Fibroblast of pulmonary artery (primary cell): ENCODE measurements at places on chromosomes 13 and 19.

DNA sequence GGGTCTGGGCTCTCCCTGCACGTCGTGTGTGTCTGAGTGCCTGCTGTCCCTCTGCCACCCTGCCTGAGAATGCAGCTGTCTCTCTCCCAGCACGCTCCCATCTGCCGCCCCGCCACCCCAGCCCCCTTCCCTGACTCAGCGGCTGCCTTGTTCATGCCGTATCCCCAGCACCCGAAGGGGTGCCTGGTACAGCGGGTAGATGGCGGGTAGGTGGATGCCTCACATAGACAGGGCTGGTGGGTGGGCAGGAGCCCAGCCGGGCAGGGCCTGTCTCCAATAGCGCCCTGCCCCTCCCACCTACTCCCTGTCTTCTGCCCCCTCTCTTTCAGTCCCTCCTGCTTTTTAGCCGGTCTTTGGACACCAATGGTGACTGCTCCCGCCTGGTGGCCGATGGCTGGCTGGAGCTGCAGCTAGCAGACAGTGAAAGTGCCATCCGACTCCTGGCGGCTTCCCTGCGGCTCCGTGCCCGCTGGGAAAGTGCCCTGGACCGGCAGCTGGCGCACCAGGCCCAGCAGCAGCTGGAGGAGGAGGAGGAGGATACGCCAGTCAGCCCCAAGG, 30.3 kb downstream of the DHX34 start:
- DNase-seq, result no peak

- DNase-seq, result no peak
These were observed 4.4 kb downstream of the EFNB2 start for GRCh38 chr13:106530980-106531481.

DNA sequence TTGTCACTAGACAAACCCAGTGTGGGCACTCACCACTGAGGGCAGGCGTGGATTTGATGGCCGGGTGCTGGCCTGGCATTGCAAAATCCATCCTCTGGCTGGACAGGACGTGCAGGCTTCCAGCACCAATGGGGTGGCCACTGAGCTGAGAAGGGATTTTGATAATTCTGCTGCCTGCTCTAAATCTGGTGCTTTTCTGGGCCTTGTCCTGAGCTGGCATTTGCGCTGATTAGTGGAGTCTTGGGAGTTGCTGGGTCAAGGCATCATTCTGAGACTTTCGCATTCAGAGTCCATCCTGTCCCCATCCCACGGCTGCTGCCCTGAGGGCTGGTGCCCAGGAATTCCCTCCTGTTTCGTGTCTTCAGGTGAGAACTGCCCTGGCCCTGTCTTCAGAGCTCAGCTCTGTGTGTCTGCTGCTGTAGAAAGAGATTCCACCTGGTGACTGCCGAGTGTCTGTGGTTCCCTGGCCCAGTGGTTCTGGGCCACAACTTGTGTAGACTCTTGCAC, 65.9 kb upstream of the MCF2L start:
- DNase-seq, result no peak

GRCh38 chr19:58097781-58098681, at the start of gene ZSCAN18:
TSS of gene ZSCAN18 (minus strand) at chr19:58098231. CDS start at chr19:58090267, 7,964 bp downstream.
- DNase-seq, result peak; percentile 98

DNA sequence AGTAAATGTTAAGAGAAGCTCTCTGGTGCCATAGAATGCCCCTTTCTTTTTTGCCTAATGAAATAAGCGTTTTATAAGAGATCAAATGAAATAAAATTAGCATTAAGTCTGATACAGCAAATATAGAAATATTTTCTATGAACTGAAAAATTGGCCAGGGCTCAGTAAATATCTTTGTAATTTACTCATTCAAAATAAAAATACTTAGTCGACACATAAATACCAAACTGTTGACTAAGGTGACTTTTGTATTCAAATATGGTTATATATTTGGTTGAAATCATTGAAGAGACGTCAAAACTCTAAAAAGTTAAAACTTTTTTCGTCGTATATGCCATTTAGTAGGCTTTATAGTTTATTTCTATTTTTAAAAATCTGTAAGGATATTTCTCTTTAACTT, 25.6 kb downstream of the IPO5 start:
- DNase-seq, result peak; percentile 32

- DNase-seq, result peak; percentile 79
These were observed 18.3 kb downstream of the PABPC3 start for GRCh38 chr13:25114220-25114619.

DNA sequence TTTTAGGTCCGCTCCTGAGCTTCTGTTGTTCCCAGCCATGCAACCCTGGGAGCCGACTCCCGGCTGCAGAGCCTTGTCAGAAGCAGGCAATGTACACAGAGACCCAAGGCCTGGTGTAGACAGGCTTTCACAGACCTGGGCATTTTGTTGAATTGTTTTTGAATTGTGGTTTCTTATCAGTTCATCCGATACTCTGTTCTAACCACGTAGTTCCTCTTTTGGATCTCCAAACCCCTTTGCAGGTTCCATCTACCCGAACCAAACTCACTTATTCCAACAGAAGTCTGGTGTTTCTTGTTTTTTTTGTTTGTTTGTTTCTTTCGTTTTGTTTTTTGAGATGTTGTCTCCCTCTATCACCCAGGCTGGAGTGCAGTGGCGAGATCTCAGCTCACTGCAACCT, 6.3 kb upstream of the NLRP2 start:
- DNase-seq, result no peak

- DNase-seq, result no peak
These were observed 12.4 kb upstream of the JUND start for GRCh38 chr19:18293642-18294466.

DNA sequence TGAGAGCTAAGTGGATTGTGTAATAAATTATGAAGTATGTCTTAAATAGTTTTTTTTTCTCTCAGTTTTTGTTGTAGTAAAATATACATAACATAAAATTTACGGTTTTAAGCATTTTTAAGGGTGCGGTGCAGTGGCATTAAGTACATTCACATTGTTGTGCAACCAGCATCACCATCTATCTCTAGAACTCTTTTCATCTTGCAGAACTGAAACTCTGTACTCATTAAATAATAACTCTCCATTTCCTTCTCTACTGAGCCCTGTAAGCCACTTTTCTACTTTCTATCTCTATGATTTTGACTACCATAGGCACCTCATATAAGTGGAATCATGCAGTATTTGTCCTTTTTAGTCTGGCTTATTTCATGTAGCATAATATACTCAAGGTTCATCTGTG, 87.1 kb downstream of the GJA3 start:
- DNase-seq, result no peak

GRCh38 chr13:29581666-29582065, 13.8 kb downstream of the SLC7A1 start:
- no peak for DNase-seq

GRCh38 chr19:46515879-46516350, 20.2 kb upstream of the PNMA8B start:
- peak; percentile 59 for DNase-seq

GRCh38 chr19:42498169-42498757, 30.0 kb downstream of the CEACAM1 start:
- DNase-seq, result no peak

DNA sequence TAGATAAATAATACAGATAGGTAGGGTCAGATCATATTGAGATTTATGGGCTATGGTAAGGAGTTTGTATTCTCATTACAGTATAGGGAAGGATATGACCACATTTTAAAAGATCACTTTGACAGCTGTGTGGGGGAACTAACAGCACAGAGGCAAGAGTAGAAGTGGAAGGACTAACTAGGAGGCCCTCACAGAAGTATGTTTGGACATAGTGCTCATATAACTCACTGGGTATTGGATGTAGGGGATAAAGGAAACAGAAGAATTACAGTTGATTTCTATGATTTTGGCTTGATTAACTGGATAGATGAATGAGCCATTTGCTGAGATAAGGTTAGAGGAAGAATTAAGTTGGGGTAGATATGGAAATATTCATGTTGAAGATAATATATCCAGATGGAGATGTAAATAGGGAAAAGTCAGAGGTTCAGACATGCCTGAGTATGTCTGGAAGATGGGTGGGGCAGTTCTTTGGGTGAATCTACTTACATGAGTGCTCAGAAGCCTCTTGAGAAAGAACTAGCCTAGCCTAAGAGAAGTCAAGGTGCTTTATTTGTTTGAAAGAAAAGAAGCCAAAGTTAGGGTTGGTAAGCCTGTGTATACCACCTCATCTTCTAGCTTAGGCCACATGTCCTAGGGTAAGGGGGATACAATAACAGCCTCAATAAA, 133.4 kb downstream of the NDFIP2 start:
- DNase-seq, result no peak

GRCh38 chr13:74133657-74134201, 475 bp downstream of the KLF12 start:
- DNase-seq, result peak; percentile 96

DNA sequence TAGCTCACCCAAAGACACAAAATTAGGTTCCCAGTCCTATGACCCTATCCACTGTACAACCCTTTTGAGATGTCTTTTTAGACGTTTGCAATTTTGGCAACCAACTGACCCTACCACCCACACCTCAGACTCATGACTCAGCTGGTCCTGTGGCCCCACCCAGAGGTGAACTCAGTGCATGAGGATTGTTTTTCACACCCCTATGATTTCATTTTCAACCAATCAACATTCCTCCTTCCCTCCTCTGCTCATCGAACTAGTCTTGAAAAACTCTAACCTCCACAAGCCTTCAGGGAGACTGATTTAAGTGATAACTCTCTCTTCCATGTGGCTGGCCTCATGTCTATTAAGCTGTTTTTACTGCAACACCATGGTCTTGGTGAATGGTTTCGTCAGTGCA, 350.7 kb downstream of the UQCRFS1 start:
- DNase-seq, result no peak

DNA sequence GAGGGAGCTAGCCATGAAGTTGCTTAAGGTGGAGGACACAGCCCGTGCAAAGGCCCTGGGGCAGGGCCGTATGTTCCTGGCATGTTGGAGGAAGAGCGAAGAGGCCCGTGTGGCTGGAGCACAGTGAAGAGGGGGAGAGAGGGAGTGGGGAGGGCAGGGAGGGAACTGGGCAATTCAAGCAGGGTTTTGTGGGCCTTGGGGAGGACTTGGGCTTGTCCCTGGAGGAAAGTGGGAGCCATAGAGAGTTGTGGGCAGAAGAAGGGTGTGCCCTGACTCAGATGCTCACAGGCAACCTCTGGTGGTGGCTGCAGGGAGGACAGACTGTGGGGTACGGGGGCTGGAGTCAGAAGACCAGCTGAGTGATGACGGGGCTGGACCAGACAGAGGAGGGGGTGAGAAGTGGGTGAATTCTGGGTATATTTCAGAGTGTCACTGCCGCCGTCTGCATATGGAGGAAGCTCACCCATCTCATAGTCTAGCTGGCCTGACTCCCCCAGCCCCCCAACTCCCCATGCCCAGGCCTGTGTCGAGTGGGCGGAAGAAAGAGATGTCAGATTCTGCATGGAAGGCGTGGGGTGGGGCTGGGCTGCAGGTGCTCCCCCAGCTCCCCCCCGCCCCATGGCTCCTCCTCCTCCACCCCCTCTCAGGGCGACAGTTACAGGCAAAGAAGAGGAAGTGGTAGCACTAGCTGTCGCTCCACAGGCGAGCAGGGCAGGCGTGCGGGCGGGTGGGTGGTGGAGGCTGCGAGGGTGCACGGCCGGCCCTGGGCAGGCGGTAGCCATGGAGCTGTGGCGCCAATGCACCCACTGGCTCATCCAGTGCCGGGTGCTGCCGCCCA, at the start of gene VAV1:
Gene VAV1, plus strand, starts transcription at position 681 of the 838 bp plus-strand sequence. Its CDS starts 100 bp downstream, at position 781.
- no peak for DNase-seq

- DNase-seq, result no peak
These were observed 7.4 kb upstream of the ADGRE3 start for GRCh38 chr19:14682084-14682483.

- DNase-seq, result no peak
These were observed 40.9 kb downstream of the DEDD2 start for GRCh38 chr19:42176649-42176989.

DNA sequence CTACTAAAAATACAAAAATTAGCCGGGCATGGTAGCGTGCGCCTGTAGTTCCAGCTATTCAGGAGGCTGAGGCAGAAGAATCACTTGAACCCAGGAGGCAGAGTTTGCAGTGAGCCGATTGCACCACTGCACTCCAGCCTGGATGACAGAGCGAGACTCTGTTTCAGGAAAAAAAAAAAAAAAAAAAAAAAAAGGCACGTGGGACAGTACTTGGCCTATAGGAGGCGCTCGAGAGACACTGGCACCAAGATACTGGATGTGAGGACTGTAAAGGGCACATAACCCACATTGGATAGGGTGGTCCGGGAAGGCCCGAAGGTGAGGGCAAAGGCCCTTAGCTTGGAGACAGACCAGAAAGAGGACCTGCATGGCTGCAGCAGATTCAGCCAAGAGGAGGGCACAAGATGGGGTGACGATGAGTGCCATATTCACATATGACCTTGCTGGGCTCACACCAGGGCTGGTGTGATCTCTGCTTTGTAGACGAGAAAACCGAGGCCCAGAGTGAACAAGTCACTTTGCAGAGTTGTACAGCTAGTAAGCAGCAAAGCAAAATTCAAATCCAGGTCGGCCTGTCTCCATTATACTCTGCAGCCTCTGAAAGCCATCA, 89.4 kb downstream of the DPF1 start:
- peak; percentile 60 for DNase-seq

GRCh38 chr13:60944863-60945262, 470.8 kb downstream of the PCDH20 start:
- no peak for DNase-seq

DNA sequence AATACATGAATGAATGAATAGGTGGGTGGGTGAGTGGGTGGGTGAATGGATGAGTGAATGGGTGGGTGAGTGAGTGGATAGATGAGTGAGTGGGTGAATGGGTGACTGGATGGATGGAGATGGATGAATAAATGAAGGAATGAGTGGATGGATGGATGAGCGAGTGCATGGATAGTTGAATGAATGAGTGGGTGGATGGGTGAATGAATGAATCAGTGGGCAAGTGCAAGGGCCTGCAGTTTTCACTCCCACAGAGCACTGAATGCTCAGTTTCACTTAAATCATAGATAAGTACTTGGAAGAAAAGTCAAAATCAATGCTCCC, 12.4 kb downstream of the GAS6 start:
- no peak for DNase-seq

DNA sequence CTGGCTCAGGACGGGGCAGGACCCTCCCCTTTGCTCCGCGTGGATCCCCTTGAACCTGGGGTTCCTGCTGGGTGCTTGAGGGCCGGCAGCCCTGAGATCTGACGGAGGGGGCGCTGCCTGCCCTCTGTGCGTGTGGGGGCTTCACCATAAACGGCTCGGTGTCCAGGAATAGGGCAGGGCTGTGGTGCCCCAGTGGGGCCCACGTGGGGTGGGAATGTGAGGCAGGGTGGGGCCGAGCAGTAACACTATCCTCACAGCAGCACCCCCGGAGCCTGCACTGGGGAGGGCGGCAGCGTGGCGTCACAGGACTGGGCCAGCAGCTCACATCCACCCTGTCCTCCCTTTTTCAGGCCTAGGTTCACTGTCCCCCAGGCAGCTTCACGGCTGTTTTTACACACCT, 38.0 kb downstream of the GAS6 start:
- no peak for DNase-seq

DNA sequence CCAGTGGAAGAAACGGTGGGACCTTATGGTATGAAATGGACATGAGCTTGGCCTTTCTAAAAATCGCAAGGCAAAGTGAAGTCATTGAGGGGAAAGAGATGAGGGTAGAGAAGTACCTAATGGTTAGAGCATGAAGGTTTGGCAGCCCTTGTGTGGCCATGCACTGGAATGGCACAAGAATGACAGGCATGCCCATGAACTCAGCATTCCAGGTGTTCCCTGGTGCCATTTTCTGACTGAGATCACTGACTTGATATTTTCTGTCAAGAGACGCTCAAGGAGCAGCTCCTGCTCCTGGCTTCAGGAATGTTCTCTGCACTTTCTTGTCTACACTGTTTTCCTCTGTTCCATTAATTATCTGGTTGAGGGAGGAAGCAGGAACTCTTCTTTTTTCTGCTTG, 225.0 kb upstream of the SLC10A2 start:
- no peak for DNase-seq

GRCh38 chr19:4139614-4140236, 13.7 kb upstream of the CREB3L3 start:
- peak; percentile 67 for DNase-seq

- peak; percentile 36 for DNase-seq
These were observed 72.4 kb upstream of the CLDN10 start for GRCh38 chr13:95480131-95480545.
